Thyroid gland (tissue), 4 donors: ENCODE measurements at places on chromosomes 7 and 10. TPM values are rescaled to one million over a fixed set of nuclear protein-coding genes. Genes with fewer than 3 reads are reported as not detected.

Gene CYTH3
- total RNA-seq = 52.5 TPM

DNA sequence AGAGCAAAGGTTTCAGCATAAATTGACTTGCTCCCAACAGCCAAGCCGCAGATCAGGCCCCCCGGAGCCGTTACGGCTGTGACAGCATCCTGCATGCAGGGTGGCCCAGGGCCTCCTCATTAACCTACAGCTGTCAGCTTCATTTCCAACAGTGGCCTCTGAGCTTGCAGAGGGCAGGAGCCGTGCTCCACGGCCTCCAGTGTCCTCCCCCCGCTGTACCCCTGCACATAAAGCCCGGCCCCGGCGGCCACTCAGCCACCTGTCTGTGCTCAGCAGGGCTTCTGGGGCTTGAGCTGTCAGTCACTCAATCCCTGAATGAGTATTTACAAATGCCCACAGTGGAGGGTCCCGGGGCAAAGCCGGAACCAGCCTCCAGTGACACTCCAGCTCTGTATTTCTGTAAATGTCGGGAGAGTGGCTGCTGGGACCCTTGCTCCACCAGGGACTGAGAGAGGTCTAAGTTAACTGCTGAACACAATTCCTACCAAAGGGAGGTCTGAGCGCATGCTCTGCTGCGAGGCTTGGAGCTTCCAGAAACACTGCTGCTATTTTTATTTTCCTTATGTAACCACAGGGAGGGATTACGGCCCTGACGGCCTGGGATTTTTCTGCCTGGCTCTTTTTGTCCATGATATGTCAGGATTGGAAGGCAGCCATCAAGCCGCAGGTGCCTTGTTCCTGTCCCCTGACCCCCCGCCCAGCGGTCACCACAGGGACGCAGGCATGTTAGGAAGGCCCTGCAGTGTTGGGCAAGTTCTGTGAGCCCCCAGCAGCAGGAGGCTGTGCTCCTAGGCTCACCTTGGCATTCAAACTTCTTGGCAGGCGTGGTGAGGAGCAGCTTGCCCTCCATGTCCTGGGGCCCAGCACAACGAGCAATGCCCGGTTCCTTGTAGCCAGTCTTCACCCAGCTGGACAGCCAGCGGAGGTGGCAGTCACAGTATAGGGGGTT lies 165.0 kb downstream of the SLIT1 start:
- DNase-seq = no peak

Gene FMC1
- total RNA-seq = 26.4 TPM

Gene AZGP1
- 3.1 TPM for total RNA-seq

GRCh38 chr10:47312663-47312995 lies 9.6 kb upstream of the GDF2 start:
- DNase-seq = no peak

Gene PDE1C
- total RNA-seq = 4.0 TPM

GRCh38 chr10:87827681-87828080 lies 9.7 kb upstream of the ATAD1 start:
- DNase-seq = no peak

GRCh38 chr7:92631067-92631849 lies 41.1 kb upstream of the FAM133B start:
- no peak for DNase-seq

DNA sequence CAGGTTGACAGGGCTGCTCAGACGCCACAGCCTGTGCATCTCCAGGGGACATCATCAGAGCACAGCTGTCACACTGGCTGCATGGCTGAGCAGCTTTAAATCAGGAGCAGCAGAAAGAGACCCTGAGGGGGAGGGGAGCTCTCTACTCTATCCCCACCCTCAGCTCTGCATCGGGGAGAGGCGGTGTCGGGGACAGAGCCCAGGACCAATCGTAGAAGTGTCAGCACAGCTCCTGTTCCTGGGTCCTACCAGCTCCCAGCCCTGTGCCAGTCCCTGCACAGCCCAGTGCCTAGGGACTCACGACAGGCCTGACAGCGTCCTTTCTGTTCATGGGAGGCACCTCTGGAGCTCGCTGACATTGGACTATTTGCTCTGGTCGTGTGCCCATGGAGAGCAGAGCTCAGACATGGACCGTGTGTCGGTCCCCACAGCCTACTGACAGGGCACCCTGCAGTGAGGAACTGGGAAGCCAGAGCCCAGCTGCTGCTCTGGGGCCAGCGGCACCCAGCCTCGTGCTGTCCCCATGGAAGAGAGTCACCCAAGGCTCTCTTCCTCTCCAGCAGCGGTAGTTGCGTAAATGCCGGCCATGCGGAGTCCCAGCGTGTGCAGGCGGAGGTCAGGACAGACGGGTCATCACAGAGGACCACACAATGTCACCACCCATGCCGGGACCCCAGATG lies 20.4 kb upstream of the ANTXRL start:
- no peak for DNase-seq

- DNase-seq = no peak
Measured at GRCh38 chr10:71084818-71085126, 127.6 kb upstream of the UNC5B start.

GRCh38 chr7:2526659-2527504 lies 7.3 kb downstream of the LFNG start:
- DNase-seq = no peak

DNA sequence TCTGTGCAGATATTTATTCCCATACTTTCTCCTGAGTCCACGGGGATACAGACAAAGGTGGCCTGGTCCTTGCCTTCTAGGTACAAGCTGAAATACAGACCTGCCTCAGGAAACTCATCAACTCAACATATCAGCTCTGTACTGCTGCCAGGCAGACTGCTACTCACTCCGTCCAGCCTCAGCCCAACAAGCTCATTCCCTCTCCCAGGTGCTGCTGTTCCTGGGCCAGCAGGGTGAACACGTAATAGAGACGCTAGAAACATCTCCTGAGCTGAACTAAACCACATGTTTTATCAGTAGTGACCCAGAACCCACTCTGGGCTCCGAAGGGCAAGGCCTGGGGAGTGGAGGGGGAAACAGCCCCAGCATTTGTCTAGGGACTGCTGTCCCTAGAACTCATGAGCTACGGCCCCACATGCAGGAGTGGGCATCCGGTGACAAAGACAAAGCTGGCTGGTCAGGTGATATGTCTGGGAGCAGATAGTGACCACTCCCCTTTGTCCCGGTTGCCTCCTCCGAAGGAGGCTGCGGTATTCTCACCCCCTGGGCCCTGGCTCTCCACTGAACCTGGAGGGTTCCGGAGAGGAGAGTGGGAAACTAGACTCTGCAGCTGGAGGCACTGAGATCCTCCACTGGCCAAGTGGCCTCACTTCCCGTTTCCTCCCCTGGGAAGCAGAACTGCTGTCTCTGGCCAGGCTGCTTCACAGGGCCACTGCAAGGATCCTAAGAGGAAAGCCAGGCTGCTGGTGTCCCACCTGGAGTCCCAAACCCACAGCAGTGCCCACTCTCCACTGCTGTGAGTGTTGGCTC lies 116.1 kb downstream of the FAM53B start:
- DNase-seq = peak; percentile 52

GRCh38 chr10:102322914-102323313 lies 72.6 kb upstream of the NFKB2 start:
- no peak for DNase-seq

- DNase-seq = no peak
Measured at GRCh38 chr7:82166260-82167015, 277.1 kb downstream of the CACNA2D1 start.

Gene SSMEM1
- total RNA-seq = not detected

Gene MALRD1
- total RNA-seq = 2.3 TPM

DNA sequence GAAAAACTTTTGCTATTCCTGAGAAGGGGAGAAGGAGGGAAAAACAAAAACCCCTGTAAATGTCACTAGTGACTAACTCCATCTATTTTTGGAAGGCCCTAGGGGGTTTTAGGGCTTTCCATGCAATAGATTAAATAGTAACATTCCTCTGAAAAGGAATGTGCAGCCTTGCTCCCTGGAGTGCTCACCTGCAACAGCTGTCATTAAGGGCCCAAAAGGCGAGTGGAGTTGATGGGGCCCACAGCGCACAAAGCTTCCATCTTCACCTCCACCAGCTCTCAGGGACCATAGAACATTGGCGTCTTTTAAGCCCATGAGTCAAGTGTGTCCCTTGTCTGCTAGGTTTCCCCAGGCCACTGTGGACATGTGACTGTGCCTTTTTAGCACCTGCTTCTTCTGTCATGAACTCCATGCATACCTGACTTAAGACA lies 58.0 kb upstream of the IL6 start:
- no peak for DNase-seq

DNA sequence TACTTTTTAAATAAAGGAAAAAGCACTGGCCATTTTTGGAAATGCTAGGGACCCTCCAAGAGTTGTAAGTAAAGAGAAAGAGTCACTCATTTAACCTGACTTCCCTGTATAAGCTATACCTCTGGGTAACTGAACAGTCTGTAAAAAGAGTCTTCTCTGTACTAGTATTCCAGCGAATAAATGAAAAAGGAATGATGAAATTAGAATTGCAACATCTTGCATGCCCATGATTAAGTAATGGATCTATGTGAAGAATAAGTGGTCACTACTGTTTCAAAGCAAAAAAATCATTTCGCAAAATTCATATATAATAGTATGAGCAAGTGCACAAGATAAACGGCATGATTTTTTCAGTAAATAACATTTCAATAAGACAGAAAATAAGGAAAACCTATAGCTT lies 116.8 kb downstream of the ZFAND4 start:
- no peak for DNase-seq

DNA sequence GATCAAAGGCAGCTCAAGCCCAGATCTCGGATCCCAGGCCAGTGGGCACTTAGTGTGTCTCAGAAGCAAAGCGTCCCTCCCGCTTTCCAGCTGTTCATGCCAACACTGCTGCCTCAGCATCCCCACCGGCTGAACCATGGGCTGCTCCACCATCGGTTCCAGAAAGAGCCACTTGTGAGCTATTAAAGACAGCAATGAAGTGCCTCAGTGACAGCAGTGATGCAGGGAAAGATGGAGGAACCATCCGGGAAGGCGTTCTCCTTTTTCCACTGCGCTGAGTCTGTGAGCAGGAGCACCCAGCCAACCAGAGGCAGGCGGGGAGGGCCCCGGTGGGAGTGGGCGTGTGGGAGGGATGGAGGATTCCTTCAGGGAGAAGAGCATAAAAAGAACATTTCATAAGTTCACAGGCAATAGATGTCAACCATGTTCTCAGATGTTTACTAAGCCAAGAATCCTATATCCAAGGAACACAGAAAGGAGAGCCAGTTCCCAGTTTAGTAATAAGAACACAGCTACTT lies 96.2 kb upstream of the MKI67 start:
- DNase-seq = no peak

DNA sequence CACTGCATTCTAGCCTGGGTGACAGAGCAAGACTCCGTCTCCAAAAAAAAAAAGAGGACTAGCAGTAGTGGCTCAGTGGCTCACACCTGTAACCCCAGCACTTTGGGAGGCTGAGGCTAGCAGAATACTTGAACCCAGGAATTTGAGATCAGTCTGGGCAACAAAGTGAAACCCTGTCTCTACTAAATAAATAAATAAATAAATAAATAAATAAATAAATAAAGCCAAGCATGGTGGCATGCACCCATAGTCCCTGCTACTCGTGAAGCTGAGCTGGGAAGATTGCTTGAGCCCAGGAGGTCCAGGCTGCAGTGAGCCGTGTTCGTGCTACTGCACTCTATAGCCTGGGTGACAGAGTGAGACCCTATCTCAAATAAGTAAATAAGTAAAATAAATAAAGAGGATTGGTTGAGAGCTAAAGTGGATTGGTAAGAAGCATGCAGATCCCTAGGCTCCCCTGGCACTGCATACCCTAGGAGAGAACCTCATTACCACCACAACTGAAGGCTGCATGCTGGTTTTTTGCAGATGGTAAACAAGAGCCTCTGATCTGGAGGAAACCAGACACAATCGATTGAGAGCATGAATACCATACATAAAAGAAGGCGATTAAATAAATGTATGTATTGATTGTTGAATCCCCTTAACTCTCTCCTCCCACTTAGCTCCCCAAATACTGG lies 163.2 kb downstream of the REEP3 start:
- DNase-seq = no peak

Gene SLC26A4
- 193 TPM for total RNA-seq

Gene FRMD4A
- total RNA-seq = 14.7 TPM

Gene HMX2
- total RNA-seq = not detected

GRCh38 chr10:103470761-103471653 lies 8.0 kb downstream of the CALHM3 start:
- DNase-seq = peak; percentile 21

Gene PAOX
- total RNA-seq = 10.2 TPM

- no peak for DNase-seq
Measured at GRCh38 chr7:114181280-114181679, 233.3 kb upstream of the FOXP2 start.

- peak; percentile 83 for DNase-seq
Measured at GRCh38 chr10:110820321-110820814, 51.4 kb upstream of the PDCD4 start.

DNA sequence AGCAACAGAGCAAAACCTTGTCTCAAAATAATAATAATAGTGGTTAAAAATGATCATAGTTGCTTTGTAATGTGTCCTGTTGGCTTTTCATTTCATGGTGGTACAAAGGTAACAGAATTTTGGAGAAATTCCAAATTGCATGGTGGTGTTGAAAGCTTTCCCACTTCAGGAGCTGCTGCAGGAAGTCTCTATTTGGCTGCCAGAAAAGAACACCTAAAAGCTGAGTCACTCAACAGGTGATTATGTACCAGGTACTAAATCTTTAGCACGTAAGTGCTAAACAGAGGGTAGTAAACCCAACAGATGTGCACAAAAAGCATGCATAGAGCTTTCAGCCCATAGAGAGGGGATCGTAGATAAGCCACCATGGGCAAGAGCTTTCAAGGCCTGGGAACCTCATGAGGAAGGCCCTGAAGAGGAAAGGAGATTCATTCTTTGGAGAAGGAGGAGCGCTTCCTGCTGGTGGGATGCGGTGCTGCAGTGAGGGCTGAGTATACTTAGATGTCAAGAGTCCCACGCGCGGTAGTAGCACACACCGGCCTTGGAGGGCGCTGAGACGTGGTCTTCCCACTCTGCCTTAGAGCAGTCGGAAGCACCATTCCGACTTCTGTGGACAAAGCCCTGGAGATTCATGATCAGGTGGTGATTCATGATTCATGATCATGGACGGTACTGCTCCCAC lies 118.7 kb downstream of the RALA start:
- no peak for DNase-seq

Gene COL28A1
- 0.54 TPM for total RNA-seq

Gene PPP3CB
- total RNA-seq = 44.9 TPM

GRCh38 chr10:31456468-31456867 lies 137.5 kb downstream of the ZEB1 start:
- no peak for DNase-seq
